Renal cortical epithelial cell (primary cell): ENCODE measurements at places on chromosomes 4 and X. TPM values are rescaled to one million over a fixed set of nuclear protein-coding genes. Genes with fewer than 3 reads are reported as not detected.

The PRPS2 gene
- total RNA-seq = 36.7 and 62.7 TPM in 2 replicates

The F8A2 gene
- 1.4 TPM in 1 of 2 replicates, not detected in the other for total RNA-seq

The GCNA gene
- total RNA-seq = 0.17 and 3.7 TPM in 2 replicates

The GASK1B gene
- 2.8 and 4.4 TPM in 2 replicates for total RNA-seq

The MCUB gene
- 57.1 and 88.6 TPM in 2 replicates for total RNA-seq
